ENCODE measurements at places on chromosomes 11 and 22.

GRCh38 chr11:62048100-62048499 lies 75.7 kb upstream of the INCENP start:
- no peak overlapping the region for H3K27ac ChIP-seq
- H3K4me3 ChIP-seq, result no peak overlapping the region
- no peak for DNase-seq
- H3K4me1 ChIP-seq, result no peaks in the 10 kb centered on the region
- no peaks in the 10 kb centered on the region for H3K36me3 ChIP-seq
- peaks cover 8% of the 10 kb centered on the region for H3K27me3 ChIP-seq

DNA sequence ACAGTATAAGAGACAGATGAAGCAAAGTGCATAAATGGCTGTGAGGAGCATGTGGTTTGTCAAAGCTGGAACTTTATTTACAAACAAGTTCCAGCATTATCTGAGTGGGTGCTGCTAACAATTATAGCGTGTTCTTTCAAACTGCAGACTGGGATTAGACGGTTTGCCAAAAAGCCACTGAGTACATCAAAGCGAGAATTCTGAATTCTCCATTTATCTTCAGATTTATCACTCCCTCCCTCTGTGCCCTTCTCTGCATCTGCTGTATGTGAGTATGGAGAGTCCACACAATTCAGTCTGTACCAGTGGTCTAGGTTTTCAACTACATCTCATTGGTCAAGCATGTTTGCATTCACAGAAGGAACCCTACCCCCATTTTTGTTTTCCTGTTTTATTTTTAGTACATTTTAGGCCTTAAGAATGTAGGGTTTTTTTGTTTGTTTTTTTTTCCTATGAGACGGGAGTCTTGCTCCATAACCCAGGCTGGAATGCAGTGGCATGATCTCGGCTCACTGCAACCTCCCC lies 18.1 kb upstream of the INCENP start:
- H3K36me3 ChIP-seq, result no peaks in the 10 kb centered on the region
- peak overlapping the region; percentile 63 for H3K4me3 ChIP-seq
- H3K27me3 ChIP-seq, result peaks cover 10% of the 10 kb centered on the region
- H3K4me1 ChIP-seq, result peaks cover 18% of the 10 kb centered on the region
- DNase-seq, result no peak

DNA sequence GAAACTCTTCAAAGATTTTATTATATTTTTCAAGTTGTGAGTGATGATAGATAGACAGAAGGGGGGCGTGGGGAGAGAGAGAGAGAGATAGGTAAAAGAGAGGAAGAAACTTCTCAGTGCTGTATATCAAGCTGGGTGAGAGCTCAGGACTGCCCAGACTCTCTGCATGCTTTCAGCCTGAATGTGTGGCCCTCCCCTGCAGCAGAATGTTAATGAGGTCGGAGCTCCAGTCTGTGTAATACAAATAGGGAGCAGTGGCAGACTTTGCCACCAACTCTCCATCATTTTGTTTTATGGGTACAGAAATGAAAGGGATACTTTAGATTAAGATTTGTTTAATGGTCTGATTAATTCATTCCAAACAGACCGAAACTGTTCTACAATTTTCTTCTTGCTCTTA lies 752.8 kb downstream of the OPCML start:
- no peaks in the 10 kb centered on the region for H3K36me3 ChIP-seq
- H3K27ac ChIP-seq, result no peak overlapping the region
- H3K4me3 ChIP-seq, result no peak overlapping the region
- peaks cover 28% of the 10 kb centered on the region for H3K4me1 ChIP-seq

GRCh38 chr11:116118138-116118470 lies 613.9 kb upstream of the CADM1 start:
- H3K4me3 ChIP-seq, result no peak overlapping the region
- no peaks in the 10 kb centered on the region for H3K36me3 ChIP-seq
- no peaks in the 10 kb centered on the region for H3K4me1 ChIP-seq
- no peak overlapping the region for H3K27ac ChIP-seq
- no peaks in the 10 kb centered on the region for H3K27me3 ChIP-seq
- no peak for DNase-seq

DNA sequence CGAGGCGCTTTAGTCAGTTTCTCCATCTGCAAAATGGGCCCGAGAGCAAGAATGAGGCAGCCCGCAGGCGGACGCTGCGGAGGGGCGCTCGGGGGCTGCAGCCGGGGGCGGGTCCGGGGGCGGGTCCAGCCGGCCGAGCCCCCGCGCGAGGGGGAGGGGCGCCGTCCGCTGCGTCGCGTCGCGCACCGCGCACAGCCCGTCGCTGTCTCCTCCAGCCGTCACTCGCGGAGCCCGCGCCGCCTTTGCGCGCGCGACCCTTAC lies 282 bp downstream of the PC start:
- peak overlapping the region; percentile 82 for H3K4me3 ChIP-seq
- no peak for DNase-seq
- H3K27me3 ChIP-seq, result peaks cover 8% of the 10 kb centered on the region
- H3K36me3 ChIP-seq, result no peaks in the 10 kb centered on the region

GRCh38 chr11:120168108-120168959 lies 30.4 kb upstream of the TRIM29 start:
- H3K4me1 ChIP-seq, result no peaks in the 10 kb centered on the region
- no peaks in the 10 kb centered on the region for H3K36me3 ChIP-seq
- peaks cover 45% of the 10 kb centered on the region for H3K27me3 ChIP-seq
- H3K27ac ChIP-seq, result no peak overlapping the region
- peak overlapping the region; percentile 59 for H3K4me3 ChIP-seq
- DNase-seq, result no peak

- peaks cover 12% of the 10 kb centered on the region for H3K27me3 ChIP-seq
- H3K27ac ChIP-seq, result no peak overlapping the region
- no peak overlapping the region for H3K4me3 ChIP-seq
- no peak for DNase-seq
- no peaks in the 10 kb centered on the region for H3K36me3 ChIP-seq
Observed at GRCh38 chr22:44380756-44381486, 68.2 kb upstream of the SHISAL1 start.

DNA sequence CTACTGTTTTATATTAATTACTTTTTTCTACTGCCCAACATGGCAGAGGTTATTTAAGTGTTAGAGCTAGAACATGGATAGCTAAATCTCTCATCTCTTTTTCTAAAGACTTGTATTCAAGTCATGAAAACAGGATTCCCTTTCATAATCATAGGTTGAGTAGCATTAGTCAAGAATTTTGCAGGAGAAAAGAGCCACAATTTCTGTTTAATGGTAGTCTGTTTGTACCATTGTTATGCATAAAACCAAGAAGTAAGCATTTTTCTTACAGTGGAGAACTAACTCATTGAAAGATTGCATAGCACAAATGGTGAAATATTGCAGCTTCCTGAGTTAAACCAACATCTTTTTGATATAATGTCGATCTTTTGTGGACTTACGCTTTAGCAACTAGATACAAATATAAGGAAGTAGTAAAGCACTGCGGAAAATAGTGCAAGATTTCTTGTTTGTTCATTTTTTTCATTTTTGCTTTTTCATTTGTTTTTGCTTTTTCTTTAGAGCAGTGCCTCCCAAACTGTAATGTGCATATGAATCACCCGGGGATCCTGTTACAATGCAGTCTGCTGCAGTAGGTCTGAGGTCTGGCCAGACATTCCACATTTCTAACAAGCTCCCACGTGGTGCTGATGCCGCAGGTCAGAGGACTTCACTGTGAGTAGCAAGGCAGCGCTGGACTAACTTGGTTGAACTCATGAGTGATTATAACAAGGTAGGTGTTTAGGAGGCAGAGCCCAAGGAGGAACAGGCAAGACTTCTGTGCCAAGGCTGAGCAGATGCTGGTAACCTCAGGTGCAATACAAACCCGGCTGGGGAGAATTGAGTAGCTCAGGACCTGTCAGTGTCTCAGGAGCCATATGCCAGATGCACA lies 4.6 kb downstream of the ETS1 start:
- H3K4me1 ChIP-seq, result peaks cover 29% of the 10 kb centered on the region
- no peak overlapping the region for H3K27ac ChIP-seq
- no peak overlapping the region for H3K4me3 ChIP-seq
- no peak for DNase-seq

- peaks cover 7% of the 10 kb centered on the region for H3K4me1 ChIP-seq
- H3K27ac ChIP-seq, result no peak overlapping the region
- no peak overlapping the region for H3K4me3 ChIP-seq
- no peaks in the 10 kb centered on the region for H3K27me3 ChIP-seq
- DNase-seq, result no peak
Observed at GRCh38 chr11:125036933-125037332, 26.2 kb upstream of the SLC37A2 start.

DNA sequence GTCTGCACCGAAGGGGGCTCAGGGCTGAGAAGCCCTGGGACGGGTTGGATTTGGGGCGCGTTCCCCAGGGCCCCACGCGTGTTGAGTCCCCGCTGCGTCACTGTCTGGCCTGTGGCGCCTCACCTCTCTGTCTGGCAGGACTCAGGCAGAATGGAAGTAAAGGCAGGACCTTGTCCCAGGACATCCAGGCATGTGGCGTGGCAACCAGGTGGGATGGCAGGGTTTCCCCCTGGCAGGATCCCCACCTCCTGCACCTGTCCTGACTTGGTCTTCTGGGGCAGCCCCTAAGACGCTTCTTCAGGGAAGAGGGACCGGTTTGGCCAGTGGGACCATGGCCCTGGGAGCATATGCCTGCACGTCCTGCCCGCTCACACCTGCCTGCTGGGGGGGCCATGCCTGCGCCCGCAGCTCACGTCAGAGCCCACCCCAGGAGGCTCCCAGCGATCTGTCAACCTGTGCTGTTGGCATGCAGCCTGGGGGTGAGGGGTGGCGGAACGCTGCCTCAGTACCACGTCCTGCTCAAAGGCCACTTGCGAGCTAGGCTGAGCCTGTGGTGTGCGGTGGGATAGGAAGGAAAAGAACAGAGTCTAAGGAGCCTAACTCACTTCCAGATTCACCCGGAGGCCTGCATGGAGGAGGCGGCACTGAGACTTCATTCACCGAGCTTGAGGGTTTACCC lies 72.7 kb downstream of the KCNQ1 start:
- H3K27ac ChIP-seq, result no peak overlapping the region
- no peaks in the 10 kb centered on the region for H3K4me1 ChIP-seq
- H3K4me3 ChIP-seq, result no peak overlapping the region
- no peak for DNase-seq
- no peaks in the 10 kb centered on the region for H3K36me3 ChIP-seq

DNA sequence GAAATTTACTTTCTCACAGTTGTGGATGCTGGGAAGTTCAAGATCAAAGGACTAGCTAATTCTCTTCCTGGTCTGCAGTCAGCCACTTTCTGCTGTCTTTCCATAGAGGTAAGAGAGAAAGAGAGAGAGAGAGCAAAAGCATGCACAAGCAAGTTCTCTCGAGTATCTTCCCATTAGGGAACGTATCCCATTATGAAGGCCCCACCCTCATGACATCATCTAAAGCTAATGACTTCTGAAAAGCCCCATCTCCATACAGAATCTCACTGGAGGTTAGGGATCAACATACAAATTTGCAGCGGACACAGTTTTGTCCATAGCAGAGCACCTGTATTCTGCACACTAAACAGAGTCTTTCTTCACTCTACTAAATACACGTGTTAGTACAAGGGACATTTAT lies 17.4 kb upstream of the SLC22A9 start:
- no peaks in the 10 kb centered on the region for H3K4me1 ChIP-seq
- no peak for DNase-seq
- peaks cover 3% of the 10 kb centered on the region for H3K27me3 ChIP-seq
- no peak overlapping the region for H3K27ac ChIP-seq

DNA sequence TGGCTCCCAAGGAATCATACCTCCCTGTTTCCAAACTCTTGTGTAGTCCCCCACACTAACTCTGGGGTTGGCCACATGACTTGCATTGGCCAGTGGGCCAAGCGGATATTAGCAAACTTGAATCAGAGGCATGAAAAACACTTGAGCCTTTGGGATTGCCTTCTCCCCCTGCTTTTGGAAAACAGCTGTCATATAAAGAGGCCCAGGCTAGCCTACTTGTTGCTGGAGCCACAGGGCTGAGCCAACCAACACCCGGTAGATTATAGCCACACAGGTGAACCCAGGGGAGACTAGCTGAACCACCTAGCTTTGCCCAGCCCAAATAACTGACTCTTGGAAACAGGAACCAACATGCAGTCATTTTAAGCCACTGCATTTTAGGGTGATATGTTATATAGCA lies 354.8 kb downstream of the TENM4 start:
- H3K36me3 ChIP-seq, result no peaks in the 10 kb centered on the region
- no peaks in the 10 kb centered on the region for H3K27me3 ChIP-seq
- no peak for DNase-seq
- H3K4me1 ChIP-seq, result no peaks in the 10 kb centered on the region
- H3K27ac ChIP-seq, result no peak overlapping the region

GRCh38 chr11:35256296-35256695 lies 117.3 kb downstream of the CD44 start:
- H3K27me3 ChIP-seq, result peaks cover 3% of the 10 kb centered on the region
- H3K27ac ChIP-seq, result peak overlapping the region; percentile 87
- peaks cover 19% of the 10 kb centered on the region for H3K36me3 ChIP-seq
- H3K4me1 ChIP-seq, result peaks cover 40% of the 10 kb centered on the region
- H3K4me3 ChIP-seq, result no peak overlapping the region
- DNase-seq, result no peak

DNA sequence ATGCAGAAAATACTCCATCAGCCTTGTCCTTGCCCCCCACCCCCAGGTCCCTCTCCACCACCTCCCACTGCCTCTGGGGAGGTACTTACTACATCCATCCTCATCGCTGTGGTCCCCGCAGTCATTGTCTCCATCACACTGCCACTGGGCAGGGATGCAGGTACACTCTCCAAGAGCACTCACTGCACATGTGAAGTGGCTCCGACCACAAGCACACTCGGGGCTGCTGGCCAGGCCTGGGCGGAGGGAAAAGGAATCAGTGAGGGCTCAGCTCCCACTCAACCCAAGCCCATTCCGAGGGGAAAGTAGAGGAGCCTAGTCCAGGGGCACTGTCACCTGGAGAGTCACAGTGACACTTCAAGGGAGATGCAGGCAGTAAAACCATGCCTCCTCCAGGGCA lies 15.7 kb downstream of the LRP4 start:
- no peak for DNase-seq
- H3K36me3 ChIP-seq, result no peaks in the 10 kb centered on the region
- peaks cover 11% of the 10 kb centered on the region for H3K27me3 ChIP-seq
- peaks cover 7% of the 10 kb centered on the region for H3K4me1 ChIP-seq
- H3K4me3 ChIP-seq, result no peak overlapping the region
- H3K27ac ChIP-seq, result no peak overlapping the region

GRCh38 chr11:125343718-125344131 lies 152.3 kb downstream of the FEZ1 start:
- peaks cover 10% of the 10 kb centered on the region for H3K27me3 ChIP-seq
- no peaks in the 10 kb centered on the region for H3K36me3 ChIP-seq
- no peaks in the 10 kb centered on the region for H3K4me1 ChIP-seq
- no peak overlapping the region for H3K4me3 ChIP-seq
- no peak overlapping the region for H3K27ac ChIP-seq

GRCh38 chr11:86919557-86920210 lies 35.5 kb downstream of the FZD4 start:
- peaks cover 3% of the 10 kb centered on the region for H3K4me1 ChIP-seq
- no peaks in the 10 kb centered on the region for H3K36me3 ChIP-seq
- H3K27ac ChIP-seq, result no peak overlapping the region
- peak; percentile 27 for DNase-seq

- H3K27ac ChIP-seq, result no peak overlapping the region
- DNase-seq, result no peak
- H3K4me3 ChIP-seq, result no peak overlapping the region
- H3K27me3 ChIP-seq, result no peaks in the 10 kb centered on the region
- H3K36me3 ChIP-seq, result no peaks in the 10 kb centered on the region
Observed at GRCh38 chr22:46062232-46062615, 85.3 kb upstream of the WNT7B start.

Data from activated CD8-positive, alpha-beta T cell treated with anti-CD3 and anti-CD28 coated beads, Interleukin-2, amount 10 ng/mL, durations not matched to agents 7 days and 5 days (primary cell).